Regular cardiac myocyte (primary cell): ENCODE measurements at places on chromosomes 3 and 15. TPM values are rescaled to one million over a fixed set of nuclear protein-coding genes. Genes with fewer than 3 reads are reported as not detected.

Gene ACKR4
- 0.96 and 6.8 TPM in 2 replicates for total RNA-seq

Gene CCDC39
- total RNA-seq, result not detected in 2 replicates

Gene C3orf85
- total RNA-seq, result not detected in 2 replicates

Gene EXD1
- under 0.01 TPM in 1 of 2 replicates, not detected in the other for total RNA-seq

Gene KBTBD13
- total RNA-seq, result not detected in 2 replicates

Gene ALS2CL
- 1.2 and 3.7 TPM in 2 replicates for total RNA-seq

Gene SLC12A1
- total RNA-seq, result under 0.01 TPM in 1 of 2 replicates, not detected in the other

Gene MYZAP
- total RNA-seq, result not detected in 2 replicates

Gene MST1R
- total RNA-seq, result 0.85 and 0.96 TPM in 2 replicates

Gene ZNF710
- 5.1 and 11.3 TPM in 2 replicates for total RNA-seq

Gene PLSCR5
- not detected in 2 replicates for total RNA-seq

Gene SH2D7
- not detected in 2 replicates for total RNA-seq

Gene ARHGEF3
- 14.4 and 18.6 TPM in 2 replicates for total RNA-seq

Gene RLBP1
- total RNA-seq, result not detected in 2 replicates

Gene ZNF639
- 36.6 and 42.4 TPM in 2 replicates for total RNA-seq

Gene ARL6
- 15.5 and 18.0 TPM in 2 replicates for total RNA-seq

Gene AADACL2
- total RNA-seq, result not detected in 2 replicates

Gene PARP6
- 7.5 and 15.8 TPM in 2 replicates for total RNA-seq

Gene CLDN16
- total RNA-seq, result 0.38 and 0.56 TPM in 2 replicates

Gene GUCA1C
- not detected in 2 replicates for total RNA-seq

Gene ZIC4
- not detected in 2 replicates for total RNA-seq

Gene CP
- total RNA-seq, result 0.19 and 5.1 TPM in 2 replicates

Gene SAMD7
- total RNA-seq, result not detected in 2 replicates

Gene OR5H2
- not detected in 2 replicates for total RNA-seq

Gene GAP43
- total RNA-seq, result 0.56 and 1.2 TPM in 2 replicates

Gene FANCD2OS
- total RNA-seq, result not detected in 2 replicates

Gene PLA2G4D
- total RNA-seq, result under 0.01 TPM in 1 of 2 replicates, not detected in the other

Gene DVL3
- 35.2 and 37.0 TPM in 2 replicates for total RNA-seq

Gene A4GNT
- not detected in 2 replicates for total RNA-seq

Gene TMEM40
- not detected in 2 replicates for total RNA-seq

Gene ZNF860
- total RNA-seq, result 0.19 and 0.85 TPM in 2 replicates

Gene SLC22A13
- 0.56 and 0.58 TPM in 2 replicates for total RNA-seq

Gene NTRK3
- 0.19 and 3.1 TPM in 2 replicates for total RNA-seq

Gene ALDH1A2
- 4.5 and 8.8 TPM in 2 replicates for total RNA-seq

Gene ROBO2
- total RNA-seq, result under 0.01 TPM in 2 replicates

Gene GOLGA6D
- under 0.01 TPM in 1 of 2 replicates, not detected in the other for total RNA-seq

Gene PAK2
- 33.2 and 37.2 TPM in 2 replicates for total RNA-seq

Gene P2RY12
- 0.28 TPM in 1 of 2 replicates, not detected in the other for total RNA-seq

Gene ALG1L2
- total RNA-seq, result 0.19 and 0.85 TPM in 2 replicates

Gene TNFAIP8L3
- total RNA-seq, result 17.8 and 23.8 TPM in 2 replicates

Gene XYLB
- 3.9 and 4.4 TPM in 2 replicates for total RNA-seq

Gene SPINT1
- total RNA-seq, result 0.28 and 0.58 TPM in 2 replicates

Gene ACTRT3
- 3.1 and 4.4 TPM in 2 replicates for total RNA-seq

Gene MYRIP
- total RNA-seq, result under 0.01 and 1.2 TPM in 2 replicates

Gene CD86
- not detected in 2 replicates for total RNA-seq

Gene ANKRD63
- total RNA-seq, result not detected in 2 replicates

Gene SOX2
- not detected in 2 replicates for total RNA-seq
